ENCODE measurements at places on chromosomes 12 and 14. TPM values are rescaled to one million over a fixed set of nuclear protein-coding genes. Genes with fewer than 3 reads are reported as not detected.

FGF6 gene
- not detected for polyA plus RNA-seq

CTSG gene
- not detected for polyA plus RNA-seq

- no peak for DNase-seq
These were observed 50.0 kb downstream of the KDM2B start for GRCh38 chr12:121530600-121531355.

ZNF891 gene
- 0.64 TPM for polyA plus RNA-seq

DNA sequence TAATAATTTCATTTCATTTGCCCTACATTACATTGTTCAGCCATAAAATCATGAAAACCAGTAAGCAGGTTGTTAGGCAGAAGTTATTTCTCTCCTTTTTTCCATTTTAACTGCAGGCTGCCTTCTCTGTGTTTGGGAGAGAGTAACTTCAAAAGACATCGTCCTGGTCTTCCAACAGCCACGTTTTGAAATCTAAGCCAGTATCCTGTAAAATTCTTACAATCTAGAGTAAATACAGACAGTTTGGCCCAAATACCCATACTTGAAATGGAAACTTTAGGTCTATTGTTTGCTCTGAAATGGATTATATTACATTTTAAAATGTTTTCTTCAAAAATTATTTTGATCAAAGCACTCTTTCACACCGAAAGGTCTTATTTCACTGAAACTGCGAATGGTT, 66.1 kb upstream of the SLCO1C1 start:
- DNase-seq = no peak

GRCh38 chr12:125079084-125079483, 13.8 kb downstream of the AACS start:
- DNase-seq = no peak

- DNase-seq = no peak
These were observed 5.7 kb downstream of the RAB35 start for GRCh38 chr12:120110550-120111501.

SLC22A17 gene
- 8.4 TPM for polyA plus RNA-seq

DNA sequence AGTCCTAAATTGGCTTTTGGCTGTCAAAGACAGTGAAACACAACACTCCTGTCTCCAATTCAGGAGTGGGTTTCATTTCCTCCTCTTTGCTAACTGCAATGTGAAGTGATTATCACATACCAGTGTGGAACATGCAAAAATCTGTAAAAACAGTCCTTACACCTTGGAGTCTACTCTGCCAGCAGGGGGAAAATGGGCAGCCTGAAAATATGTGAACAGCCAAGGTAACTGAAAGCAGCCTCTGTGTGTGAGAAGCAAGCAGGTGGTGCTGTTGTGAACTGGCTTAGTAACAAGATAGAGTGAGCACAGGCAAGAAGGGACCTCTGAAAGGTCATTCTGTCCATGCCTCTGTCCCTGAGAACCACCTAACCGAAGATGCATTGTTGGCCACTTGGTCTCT, 6.0 kb downstream of the PRMT8 start:
- peak; percentile 19 for DNase-seq

LALBA gene
- not detected for polyA plus RNA-seq

- no peak for DNase-seq
These were observed 58.2 kb downstream of the CCER1 start for GRCh38 chr12:90896821-90897220.

DNA sequence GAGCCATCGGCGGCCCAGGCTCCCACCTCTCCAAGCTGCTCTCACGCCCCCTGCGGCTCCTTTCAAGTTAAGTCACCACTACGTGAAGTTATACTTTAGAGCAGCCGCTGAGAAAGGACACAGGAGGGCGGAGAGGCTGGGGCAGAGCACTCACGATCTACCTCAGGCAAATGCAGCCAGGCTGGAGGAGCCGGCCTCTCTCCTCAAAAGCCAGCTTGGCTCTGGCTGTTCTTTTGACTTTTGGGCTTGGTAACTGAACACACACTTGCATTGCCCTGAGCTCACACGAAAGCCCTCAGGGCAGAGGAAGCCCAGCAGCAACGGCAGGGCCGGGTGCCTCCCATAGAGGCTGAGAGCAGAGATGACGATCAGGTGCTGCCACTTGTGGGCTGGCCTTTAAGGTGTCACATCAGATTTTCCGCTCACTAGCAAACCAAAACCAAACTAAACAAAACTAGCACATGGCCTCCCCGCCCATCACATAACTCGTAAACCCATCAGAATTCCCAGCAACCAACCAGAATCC, 75.2 kb downstream of the PITPNM2 start:
- DNase-seq = no peak

SNW1 gene
- 64.8 TPM for polyA plus RNA-seq

GRCh38 chr12:93502802-93503623, 35.7 kb downstream of the MRPL42 start:
- no peak for DNase-seq

GRCh38 chr14:36852981-36853691, 191.5 kb downstream of the PAX9 start:
- no peak for DNase-seq

GRCh38 chr12:105067511-105068031, 16.7 kb downstream of the ALDH1L2 start:
- DNase-seq = no peak

DNA sequence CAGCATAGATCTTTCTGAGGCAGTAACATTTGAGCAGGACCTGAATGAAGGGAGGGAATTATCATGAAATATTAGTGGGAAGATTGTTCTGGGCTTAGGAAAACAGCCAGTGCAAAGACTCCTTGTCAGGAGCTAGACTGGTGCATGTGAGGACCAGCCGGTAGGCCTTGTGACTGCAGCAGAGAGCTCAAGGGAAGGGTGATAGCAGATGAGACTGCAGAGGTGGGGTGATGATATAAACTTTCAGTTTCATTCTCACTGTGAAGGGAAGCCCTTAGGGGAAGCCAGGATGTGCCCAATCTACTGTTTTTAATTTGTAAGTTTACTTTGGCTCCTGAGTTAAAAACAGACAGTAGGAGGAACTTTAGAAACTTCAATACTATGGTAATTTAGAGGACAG, 12.4 kb downstream of the IL22 start:
- no peak for DNase-seq

DNA sequence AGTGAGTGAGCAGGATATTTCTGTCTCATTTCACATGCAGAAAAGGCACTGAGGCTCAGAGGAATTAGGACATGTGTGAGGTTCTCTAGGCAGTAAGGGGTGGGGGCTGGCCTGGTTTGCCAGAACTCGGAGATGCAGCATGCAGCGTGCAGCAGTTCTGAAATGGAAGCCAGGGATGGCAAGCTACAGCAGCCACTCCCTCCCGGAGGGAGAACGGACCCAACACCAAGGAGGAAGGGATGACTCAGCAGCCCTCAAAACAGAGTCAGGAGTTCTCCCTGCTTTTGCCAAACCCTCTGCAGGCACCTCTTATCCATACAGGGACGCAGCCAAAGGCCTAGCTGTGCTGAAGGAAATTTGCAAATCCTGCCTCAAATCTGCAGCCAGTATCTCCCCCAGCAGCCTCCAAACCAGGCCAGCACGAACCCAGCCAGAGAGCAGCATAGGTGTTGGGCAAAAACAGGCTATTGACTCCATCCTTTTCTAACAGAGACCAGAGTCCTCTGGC, 10.3 kb upstream of the SERPINA3 start:
- peak; percentile 49 for DNase-seq

GRCh38 chr14:45891417-45892080, 638.5 kb upstream of the MIS18BP1 start:
- DNase-seq = no peak

DNA sequence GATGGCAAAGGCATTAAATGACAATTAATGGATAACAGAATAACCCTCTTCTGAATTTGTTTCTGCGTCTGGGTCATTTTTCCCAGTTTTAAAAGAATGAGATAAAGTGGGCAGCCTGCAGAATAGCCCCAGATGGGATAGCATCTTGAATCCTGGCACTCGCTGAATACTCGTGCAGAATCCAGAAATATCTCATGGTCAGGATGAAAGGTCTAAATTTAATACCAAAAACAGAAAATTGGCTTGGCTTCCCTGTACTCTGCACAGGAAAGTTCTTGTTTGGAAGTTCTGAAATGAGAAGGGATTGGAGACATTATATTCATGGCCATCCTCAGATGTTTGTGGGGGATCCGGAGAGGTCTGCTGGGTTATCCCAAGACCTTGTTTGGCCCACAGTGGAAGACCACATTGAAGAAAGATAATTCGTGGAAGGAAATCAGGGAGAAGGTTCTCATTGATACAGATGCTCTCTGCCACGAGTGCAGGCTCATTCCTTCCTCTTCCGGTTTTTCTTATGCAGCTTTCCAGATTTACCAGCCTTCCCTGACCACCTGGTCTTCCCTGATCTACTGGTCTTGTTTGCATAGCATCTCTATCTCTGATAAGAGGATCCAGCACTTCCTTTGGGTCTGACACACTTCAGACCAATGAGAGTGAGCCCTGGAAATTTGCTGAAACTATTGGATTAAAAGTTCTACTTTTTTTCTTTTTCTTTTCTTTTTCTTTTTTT, 6.0 kb upstream of the IFT81 start:
- no peak for DNase-seq

DNA sequence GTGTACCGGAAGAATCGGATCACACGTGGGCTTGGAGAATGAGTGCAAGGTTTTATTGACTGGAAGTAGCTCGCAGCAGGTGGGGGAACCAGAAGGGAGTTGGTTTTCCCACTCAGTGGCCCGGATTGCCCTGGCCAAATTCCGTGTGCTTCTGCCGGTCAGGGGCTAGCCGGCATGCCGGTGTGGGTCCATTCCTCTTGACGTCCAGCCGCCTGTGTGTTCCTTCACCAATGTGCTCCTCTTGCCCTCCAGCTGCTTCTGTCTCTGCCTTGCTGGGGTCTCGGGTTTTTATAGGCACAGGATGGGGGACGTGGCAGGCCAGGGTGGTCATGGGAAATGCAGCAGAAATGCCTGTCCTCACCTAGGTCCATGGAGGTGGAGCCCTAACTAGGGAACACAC, 11.0 kb downstream of the MYRFL start:
- no peak for DNase-seq

Data from A549 (cell line).